ENCODE measurements at places on chromosomes 2 and 18.

GRCh38 chr2:207635468-207636200, 10.4 kb upstream of the METTL21A start:
- DNase-seq = no peak

DNA sequence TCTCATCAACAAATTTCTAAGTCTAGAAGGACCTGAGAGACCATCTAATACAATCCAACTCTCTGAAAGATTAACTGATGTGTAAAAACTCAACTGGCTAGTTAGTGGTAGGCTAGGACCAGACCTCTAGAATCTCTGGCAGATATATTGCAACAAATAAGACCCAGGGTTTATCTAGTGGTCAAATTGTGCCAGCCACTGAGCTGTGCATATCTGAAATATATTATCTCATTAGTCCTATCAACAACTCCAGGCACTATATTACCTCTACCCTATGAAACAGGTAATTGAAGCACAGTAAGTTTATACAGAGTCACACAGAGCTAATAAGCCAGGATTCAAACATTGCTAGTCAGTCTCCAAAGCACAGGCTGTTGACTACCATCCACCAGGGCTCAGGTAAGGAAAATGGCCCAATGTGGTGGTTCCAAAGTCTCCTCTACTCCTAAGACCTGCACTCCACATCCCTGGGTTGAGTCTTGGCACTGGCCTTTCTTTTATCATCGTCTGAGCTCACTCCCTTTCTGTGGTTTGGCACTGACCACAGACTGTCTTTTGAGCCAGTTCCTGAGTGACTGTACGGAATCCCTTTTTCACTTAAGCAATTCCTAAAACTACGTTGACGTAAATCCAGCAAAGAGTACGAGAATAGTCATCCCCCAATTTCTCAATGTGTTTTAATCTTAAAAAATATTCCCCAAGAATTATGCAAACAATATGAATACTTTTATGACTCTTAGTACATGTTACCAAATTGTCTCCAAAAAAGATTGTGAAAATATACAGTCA, 11.9 kb upstream of the PID1 start:
- DNase-seq = no peak

GRCh38 chr2:70519453-70519852, 34.2 kb downstream of the TGFA start:
- no peak for DNase-seq

DNA sequence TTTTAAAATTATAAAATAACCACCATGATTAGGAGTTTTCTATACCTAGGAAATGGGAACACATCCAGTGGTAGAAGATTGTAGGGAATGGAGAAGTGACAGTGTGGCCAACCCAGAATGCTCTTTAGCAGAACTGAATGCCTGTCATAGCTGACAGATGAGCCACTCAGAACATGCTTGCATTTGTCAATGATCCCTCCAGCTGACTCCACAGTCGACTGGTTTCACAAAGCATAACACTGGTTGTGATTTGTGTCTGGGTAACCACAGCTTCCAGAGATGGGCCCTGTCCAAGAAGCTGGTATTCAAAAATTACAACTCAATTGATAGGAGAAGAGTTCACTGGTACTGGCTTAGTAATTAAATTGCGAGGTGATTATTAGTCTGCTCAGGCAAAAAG, 9.0 kb upstream of the CTIF start:
- DNase-seq = no peak

GRCh38 chr2:210496512-210496911, 20.0 kb upstream of the LANCL1 start:
- no peak for DNase-seq

GRCh38 chr18:59520562-59521355, 161.7 kb upstream of the LMAN1 start:
- no peak for DNase-seq

- no peak for DNase-seq
These were observed 456 bp downstream of the DOK1 start for GRCh38 chr2:74554820-74555531.

GRCh38 chr18:46832849-46833248, 76.0 kb upstream of the ST8SIA5 start:
- DNase-seq = no peak

- DNase-seq = no peak
These were observed 144.8 kb downstream of the PLCL1 start for GRCh38 chr2:197949224-197949623.

DNA sequence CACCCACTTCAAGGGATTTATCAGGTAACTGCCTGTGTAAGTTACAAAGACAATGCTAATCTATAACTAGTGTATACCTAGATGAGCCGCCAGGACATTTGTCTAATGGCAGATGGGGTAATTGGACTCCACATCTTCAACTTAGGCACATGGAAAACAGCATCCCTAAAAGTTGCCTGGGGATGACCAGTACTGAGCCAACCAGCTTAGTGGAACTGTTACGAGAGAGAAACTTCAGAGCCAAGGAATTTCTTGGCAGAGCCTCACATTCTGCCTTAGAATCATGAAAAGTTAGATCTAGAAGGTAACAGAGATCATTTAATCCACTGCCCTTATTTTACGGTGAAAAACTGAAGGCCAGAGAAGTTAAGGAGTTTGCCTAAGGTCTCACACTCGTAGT, 15.5 kb upstream of the CLASP1 start:
- no peak for DNase-seq

DNA sequence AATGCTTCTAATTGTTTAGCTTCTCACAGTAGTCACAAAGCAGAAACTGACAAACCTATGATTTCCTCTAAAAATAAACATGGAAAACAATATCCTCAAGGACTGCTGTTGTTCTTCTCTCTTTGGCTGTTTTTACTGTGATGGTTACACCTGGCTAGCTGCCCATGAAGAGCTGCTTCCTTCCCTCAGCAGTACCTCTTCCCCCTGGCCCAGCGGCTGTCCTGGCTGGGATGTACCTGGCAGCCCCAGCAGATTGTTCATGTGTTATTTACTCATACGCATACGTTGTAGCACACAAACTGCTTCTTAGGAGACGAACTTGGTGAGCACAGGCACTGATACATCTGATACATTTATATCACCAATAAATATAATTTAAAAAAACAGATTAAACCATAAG, 27.4 kb downstream of the NEMP2 start:
- DNase-seq = no peak

DNA sequence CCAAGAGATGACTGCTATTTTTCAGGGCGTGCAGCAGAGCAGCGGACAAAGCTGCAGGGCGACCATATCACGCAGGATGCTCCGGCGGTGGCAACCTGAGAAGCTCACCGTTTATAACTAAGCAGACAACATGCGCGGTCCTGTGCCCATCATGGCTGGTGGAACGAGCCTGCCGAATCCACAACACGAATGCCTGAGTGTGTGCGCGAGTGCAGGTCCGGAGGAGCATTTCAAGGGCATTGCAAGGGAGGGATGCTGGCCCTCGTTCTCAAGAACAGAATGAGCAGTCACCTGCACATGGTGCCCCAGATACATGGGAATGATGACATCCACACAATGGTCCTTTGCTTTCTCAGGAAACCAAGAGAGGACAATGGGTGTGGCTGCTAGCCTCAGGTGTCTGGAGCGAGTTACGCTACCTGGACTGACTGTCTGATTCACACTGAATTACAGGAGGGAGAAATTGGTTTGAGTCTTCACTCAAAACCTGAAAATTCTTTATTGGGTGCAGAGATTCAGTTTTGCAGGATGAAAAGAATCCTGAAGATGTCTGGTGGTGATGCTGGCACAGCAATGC, 39.8 kb downstream of the TBC1D8 start:
- no peak for DNase-seq

DNA sequence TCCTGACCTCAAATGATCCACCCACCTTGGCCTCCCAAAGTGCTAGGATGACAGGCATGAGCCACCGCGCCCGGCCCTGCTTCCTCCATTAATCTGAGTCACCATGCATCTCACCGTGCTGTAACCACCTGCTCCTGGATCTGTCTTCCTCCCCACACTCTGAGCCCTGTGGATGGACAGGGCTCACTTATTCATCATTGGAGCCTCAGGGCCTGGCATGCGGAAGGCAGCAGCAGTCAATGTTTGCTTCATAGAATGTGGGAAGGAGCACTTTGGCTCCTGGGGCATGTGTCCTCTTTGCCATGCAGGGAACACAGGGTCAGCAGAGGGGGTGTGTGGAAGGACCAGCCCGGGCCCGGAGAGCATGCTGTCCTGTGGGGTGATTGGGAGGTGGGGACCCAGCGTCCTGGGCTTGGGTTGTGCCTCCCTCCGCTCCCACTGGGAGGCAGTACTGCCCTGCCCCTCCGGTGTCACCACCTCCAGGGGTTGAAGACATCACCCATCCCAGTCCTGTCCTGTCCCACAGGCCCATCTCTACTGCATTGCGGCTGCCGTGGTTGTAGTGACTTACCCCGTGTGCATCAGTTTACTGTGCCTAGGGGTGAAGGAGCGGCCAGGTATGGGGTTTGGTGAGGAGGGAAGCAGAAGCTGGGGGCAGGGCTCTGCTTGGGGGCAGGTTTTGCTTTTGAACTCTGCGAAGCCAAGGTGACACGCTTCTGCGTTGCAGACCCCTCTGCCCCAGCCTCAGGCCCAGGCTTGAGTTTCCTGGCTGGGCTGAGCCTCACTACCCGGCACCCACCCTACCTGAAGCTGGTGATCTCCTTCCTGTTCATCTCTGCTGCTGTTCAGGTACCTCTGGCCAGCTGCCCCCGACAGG, 11.5 kb downstream of the MFSD2B start:
- DNase-seq = no peak

- DNase-seq = no peak
These were observed 85.5 kb downstream of the ACAA2 start for GRCh38 chr18:49727816-49728215.

- DNase-seq = no peak
These were observed 355.3 kb upstream of the RAB12 start for GRCh38 chr18:8253944-8254343.

GRCh38 chr2:33358878-33359277, 117.6 kb upstream of the RASGRP3 start:
- no peak for DNase-seq

GRCh38 chr2:74694281-74694680, 40.2 kb downstream of the SEMA4F start:
- DNase-seq = no peak

DNA sequence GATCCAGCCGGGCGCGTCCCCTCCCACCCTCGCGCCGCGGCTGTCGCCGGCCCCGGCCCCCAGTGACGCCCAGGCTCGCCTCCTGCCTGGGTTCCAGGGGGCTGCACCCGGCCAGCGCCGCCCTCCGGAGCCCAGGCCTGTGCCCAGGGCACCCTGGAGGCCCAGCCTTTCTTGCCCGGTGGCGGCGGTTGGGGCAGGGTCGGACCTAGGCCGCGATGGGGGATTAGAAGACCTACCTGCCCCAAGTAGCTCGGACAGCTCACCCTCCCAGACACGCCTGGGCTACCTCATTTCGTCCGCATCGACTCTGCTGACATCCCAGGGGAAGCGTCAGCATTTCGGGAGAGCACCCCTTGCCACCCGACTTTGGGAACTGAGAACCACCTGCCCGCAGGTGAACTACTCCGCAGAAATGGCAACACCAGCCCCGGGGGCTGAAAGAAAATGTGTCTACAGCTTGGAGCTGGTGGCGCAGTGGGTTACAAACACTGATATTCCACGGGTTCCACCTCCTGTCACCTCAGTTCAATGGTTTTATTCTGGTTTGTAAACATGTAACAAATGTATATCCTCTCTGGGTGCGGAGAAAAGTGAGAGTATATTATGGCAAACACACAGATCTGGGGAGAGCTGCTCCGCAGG, 834 bp upstream of the ARL4C start:
- DNase-seq = no peak

- DNase-seq = no peak
These were observed 2.2 kb downstream of the MOCOS start for GRCh38 chr18:36189486-36189885.

GRCh38 chr2:4561196-4561595, 857.8 kb downstream of the DCDC2C start:
- no peak for DNase-seq

DNA sequence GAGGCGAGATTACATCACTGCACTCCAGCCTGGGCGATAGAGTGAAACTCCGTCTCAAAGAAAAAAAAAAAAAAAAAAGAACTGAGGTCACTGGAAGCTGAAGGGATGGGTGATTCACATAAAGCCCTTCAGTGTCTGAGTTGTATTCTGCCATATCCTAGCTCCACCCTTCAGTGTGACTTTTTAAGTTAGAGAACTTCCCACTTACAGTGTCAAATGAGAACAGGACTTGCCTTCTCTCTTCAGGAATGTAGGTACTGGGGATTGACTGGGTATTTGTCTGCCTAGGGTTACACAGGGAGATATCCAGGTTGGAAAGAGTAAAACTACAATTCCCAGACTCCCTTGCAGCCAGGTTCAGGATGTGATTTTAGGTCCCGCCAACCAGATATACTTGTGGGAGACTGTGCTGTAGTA, 37.9 kb downstream of the EHD3 start:
- DNase-seq = no peak
